ENCODE measurements at places on chromosomes 6 and 20. TPM values are rescaled to one million over a fixed set of nuclear protein-coding genes. Genes with fewer than 3 reads are reported as not detected.

The SLC13A3 gene
- 1.8 TPM for polyA plus RNA-seq

The DDO gene
- 0.40 TPM for polyA plus RNA-seq

DNA sequence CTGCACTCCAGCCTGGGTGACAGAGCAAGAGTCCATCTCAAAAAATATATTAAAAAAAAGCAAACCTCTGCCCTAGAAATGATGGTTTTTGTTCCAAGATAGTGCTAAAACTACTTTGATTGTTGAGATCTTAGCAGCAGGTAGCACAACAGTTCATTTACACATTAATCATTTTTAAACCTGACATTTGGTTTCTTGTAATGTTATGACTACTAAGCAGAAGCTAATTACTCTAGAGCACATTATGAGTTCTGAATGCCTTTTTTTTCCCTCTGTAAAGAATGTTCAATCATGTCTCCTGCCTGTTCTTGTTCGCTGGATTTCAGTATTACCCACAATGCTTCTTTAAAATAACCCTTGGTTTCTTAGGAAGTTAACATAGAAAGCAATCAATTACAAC lies 24.7 kb upstream of the PHF3 start:
- no peak for DNase-seq

GRCh38 chr6:18209539-18210197 lies 54.4 kb downstream of the KDM1B start:
- DNase-seq, result no peak

DNA sequence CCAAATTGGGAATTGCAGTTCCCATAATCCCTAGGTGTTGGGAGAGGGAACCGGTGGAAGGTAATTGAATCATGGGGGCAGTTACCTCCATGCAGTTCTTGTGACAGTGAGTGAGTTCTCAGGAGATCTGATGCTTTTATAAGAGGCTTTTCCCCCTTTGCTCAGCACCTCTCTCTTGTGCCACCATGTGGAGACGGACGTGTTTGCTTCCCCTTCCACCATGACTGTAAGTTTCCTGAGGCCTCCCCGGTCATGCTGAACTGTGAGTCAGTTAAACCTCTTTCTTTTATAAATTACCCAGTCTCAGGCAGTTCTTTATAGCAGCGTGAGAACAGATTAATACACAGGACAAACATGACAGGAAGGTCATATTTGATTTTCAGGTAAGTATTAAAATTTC lies 25.3 kb upstream of the HECA start:
- DNase-seq, result no peak

- DNase-seq, result peak; percentile 55
Observed at GRCh38 chr20:32559753-32560380, 25.3 kb downstream of the NOL4L start.

DNA sequence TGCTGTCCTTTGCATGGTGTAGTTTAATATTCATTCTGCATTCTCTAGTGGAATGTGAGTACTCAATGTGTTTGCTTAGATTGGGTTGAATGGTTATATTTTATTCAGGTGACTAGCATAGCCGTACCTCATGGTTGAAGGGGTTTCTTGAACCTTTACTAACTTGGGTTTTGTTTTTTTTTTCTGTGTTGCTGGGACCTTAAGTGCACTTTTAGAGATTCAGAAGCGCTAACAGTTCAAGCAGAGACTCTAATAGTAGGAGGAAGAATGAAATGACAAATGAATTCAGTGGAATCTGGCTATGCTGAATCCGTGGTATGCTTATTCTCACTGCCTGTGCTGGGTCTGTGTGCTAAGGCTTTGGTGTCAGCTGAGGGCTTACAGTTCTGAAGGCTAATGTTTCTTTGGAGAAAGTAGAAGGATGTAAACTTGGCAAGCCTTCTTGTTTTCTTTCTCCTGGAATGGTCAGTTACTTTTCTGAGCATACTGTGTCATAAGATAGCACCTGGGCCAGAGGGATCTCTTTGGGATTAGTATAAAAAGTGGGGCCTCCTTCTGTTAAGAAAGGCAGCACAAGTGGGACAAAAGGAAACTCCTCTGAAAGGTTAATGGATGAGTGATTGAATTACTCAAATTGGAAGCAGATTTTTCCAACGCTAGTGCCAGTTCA lies 28.7 kb downstream of the RNF144B start:
- no peak for DNase-seq

DNA sequence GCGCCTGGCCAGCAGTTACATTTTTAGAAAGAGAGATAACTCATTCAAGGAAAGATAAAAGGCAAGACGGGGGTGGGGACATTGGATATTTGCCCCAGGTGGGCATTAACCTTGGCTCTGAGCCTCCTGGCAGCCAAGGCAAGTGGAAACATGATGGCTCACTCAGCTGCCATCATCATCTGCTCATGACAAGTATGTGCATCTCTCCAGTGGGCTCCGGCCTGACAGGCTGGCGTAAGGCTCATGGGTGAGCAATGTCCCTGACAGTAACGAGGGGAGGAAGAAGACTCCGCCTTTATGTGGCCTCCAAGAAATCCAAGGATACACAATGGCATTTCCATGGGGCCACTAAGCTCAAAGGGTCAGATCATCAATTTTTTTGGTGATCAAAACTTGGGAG lies 13.3 kb downstream of the ANKRD60 start:
- DNase-seq, result no peak

DNA sequence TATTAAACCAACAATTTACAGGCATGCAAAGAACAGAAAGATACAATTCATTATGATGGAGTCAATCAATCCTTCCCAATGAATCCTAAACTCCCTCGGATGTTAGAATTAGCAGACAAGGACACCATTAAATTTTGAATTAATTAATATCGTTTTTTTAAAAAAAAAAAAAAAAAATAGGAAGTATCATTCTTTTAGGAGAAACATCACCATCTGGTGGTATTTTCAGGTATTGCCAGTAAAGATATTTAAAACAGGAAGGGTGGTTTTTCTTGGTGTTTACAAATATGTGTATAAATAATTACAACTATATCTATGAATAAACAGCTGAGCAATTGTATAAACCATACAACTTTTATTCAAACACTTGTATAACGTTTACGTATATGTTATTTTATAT lies 564.4 kb downstream of the HAO1 start:
- no peak for DNase-seq

- no peak for DNase-seq
Observed at GRCh38 chr6:159819932-159820640, 20.0 kb downstream of the PNLDC1 start.

Measured in mammary epithelial cell (primary cell).